ENCODE measurements at places on chromosomes 16 and 17.

- no peak for DNase-seq
Measured at GRCh38 chr17:13540546-13540945, 61.2 kb downstream of the HS3ST3A1 start.

DNA sequence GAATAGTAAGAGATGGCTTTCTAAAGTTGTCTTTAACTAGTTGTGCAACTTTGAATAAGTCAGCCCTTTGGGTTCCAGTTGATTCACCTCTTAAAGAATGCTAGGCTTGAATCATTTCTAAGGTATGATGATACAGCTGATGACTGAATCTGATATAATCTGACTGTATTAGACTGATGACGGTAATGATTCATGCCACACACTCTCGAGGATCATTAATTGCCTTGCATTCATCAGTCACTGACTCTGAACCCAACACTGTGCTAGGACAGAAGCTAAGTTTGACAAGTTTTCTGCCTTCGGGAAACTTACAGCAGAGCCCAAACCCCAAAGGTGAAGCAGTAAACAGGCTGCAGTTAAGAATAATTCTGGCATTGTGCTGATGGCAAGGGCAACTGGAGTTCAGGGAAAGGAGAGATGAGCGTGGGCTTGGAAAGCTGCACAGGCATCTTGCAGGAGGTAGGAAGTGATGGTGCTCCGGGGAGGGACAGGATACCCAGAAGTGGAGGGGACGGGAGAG is 25.8 kb downstream of the ASIC2 start:
- no peak for DNase-seq

- no peak for DNase-seq
Measured at GRCh38 chr16:64352246-64352645, 769.6 kb downstream of the CDH11 start.

GRCh38 chr16:48393485-48394354 is 8.5 kb upstream of the SIAH1 start:
- peak; percentile 64 for DNase-seq

DNA sequence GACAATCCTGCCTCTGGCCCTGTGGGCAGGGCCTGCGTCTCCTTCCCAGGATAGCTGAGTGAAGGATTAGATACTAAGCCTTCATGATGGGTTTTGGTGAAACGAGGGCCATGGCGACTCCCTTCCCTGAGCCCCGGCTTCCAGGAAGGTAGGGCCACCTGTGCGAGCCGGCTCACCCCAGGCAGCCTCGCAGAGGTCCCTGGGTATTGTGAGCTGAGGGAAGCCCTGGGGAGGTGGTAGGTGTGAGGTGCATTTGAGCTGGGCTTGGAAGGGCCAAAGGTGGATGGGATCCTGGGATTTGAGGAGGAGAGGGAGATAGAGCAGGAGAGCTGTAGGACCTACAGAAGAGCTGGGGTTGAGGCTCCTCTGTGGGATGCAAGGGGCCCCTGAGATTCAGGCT is 6.5 kb upstream of the P2RX1 start:
- no peak for DNase-seq

DNA sequence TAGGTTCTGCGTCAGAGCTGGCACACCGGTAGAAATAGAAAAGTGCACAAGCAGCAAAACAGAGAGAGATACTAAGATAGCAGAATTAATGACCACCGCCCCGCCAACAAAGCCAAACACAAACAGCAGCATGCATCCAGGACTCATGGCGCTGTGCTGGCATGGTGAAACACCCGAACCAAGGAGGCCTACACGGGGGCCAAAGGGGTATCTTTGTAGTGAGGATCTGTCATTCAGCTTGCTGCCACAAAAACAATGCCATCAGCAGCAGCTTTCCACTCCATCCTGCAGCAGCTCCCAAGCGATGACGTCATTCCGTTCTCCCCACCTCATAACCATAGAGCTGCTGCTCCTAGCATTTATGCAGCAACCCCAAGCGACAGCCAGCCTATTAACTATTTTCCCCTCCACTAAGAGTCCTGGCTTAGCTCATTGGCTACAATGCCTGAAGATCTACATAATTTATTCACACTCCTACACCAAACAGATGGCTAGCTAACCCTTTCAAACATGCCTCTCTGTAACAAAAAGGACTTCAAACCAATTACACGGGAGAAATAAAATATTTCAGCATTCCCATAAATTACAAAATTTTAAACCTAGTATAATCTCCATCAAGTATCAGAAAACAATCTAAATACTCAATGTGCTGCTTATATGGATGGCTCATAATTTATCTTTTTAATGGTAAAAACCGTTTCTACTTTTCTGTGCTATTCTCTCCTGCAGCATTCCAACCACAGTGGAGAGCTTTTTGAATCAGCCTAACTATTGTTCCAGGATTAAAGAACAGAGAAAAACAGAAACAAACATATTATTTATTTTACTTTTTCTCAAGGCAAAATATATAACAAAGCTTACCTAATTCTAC is 73.9 kb downstream of the SPAG9 start:
- DNase-seq: peak; percentile 97

GRCh38 chr17:7843257-7843535 is 9.2 kb downstream of the KDM6B start:
- no peak for DNase-seq

DNA sequence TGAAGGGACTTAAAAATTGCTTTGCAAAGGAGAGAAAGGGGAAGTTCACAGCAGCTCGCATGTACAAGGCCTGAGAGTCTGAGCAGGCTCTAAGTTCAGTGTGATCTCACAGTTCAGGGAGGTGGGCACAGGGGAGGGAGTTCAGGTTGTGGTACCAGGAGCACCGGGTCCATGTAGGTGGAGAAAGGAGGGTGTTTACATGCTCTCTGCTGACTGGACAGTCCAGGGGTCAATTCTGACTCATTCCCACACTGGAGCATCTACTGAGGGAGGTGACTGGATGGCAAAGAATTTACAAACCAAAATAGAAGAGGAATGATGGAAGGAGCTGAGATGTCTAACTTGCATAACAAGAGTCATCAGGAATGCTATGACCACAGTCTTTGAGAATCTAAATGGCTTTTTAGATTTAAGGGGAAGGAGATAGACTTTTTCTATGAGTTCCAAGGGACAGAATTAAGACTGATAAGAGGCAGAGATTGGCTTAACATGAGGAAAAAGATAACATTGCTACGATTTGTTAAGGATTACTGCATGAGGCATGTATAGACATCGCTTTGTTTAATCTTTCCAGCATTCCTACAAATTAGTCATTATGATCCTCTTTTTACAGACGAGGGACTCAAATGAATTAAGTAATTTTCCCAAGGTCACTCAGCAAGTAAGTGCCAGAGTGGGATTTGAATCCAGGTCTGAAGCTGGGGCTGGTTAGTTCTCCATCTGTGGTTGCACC is 29.9 kb downstream of the MIS12 start:
- DNase-seq: no peak

GRCh38 chr17:77184474-77184873 is 43.7 kb downstream of the SEC14L1 start:
- DNase-seq: no peak

DNA sequence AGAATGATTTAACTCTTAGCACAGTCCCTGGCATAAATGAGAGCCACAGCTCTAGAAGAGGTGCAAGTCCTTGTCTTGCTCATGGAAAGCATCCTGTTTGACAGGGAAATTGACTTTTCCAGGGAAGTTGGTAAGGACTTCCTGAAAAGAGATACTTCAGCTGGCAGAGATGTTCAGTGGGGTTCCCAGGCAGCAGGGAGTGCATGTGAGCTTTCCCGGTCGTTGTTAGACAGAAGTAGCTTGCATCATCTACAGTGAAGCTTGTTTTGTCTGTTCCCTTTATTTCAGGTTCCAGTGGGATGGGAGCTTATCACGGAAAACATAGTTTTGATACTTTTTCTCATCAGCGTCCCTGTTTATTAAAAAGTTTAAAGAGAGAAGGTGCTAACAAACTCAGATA is 22.9 kb downstream of the ALDH3A2 start:
- no peak for DNase-seq

GRCh38 chr17:67606896-67607604 is 110.7 kb upstream of the NOL11 start:
- no peak for DNase-seq

DNA sequence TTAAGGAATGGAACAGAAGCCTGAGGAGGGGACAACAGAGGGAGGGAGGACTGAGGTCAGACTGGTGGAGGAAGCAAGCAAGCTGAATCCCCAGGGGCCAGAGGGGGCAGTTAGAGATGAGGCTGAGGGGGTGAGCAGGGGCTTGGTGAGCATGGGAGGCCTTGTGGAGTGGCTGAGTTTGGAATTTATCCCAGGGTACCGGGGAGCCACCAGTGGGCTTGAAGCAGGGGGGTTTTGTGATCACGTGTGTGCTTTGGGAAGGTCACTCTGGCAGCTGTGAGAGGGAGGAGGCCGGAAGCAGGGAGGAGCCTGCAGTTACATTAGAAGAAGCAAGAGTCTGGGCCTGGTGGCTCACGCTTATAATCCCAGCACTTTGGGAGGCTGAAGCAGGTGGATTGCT is 9.8 kb upstream of the CTCF start:
- DNase-seq: no peak

DNA sequence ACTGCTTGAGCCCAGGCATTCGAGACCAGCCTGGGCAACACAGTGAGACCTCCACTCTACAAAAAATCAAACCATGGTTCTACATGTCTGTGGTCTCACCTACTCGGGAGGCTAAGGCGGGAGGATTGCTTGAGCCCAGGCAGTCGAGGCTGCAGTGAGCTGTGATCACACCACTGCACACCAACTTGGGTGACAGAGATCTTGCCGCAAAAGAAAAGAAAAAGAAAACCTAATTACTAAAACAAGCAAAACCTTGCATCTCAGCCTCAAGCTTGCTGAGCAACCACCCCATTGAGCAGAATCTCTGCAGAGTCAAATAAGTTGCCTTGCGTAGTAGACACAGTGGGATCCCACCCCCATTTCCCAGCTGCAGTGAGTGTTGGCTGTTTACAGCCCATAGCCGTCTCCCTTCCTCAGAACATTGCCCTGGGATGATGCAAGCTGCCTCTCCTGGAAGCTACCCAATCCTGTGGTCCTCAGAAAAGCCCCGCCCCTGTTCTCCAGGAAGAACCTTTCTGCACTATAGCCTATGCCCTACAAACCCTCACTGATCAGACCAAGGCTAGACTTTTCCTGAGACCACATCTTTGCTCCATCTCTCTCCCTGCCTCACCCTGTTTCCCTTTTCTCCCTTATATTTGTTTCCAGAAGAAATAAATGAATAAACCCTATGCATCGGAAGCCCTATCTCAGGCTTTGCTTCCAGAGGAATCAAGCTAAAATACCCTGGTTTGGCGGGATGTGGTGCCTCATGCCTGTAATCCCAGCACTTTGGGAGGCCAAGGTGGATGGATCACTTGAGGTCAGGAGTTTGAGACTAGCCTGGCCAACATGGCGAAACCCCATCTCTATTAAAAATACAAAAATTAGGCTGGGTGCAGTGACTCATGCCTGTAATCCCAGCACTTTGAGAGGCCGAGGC is 16.7 kb upstream of the ERN2 start:
- peak; percentile 47 for DNase-seq

DNA sequence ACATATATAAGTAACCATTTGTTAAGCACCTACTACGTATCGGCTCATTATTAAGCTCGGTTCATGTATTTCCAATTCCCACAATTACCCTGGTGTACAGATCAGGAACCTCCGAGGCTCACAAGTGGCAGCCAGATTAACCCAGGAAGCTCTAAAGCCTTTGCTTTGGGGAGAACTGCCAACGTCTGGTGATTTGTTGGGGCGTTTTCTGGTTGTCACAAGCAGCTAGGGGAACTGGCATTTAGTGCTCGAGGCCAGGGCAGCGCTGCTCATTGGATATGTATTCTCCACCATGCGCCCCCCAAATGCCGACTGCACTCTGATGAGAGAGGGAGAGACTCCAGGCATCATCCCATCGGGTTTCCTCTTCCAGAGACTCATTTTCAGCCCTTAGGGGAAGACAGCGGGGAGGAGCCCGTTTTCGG is 541 bp downstream of the ZNF18 start:
- peak; percentile 63 for DNase-seq

GRCh38 chr16:4345836-4346781 is 5.0 kb downstream of the PAM16 start:
- no peak for DNase-seq

GRCh38 chr17:52938623-52939230 is 780.2 kb upstream of the CA10 start:
- DNase-seq: peak; percentile 92

DNA sequence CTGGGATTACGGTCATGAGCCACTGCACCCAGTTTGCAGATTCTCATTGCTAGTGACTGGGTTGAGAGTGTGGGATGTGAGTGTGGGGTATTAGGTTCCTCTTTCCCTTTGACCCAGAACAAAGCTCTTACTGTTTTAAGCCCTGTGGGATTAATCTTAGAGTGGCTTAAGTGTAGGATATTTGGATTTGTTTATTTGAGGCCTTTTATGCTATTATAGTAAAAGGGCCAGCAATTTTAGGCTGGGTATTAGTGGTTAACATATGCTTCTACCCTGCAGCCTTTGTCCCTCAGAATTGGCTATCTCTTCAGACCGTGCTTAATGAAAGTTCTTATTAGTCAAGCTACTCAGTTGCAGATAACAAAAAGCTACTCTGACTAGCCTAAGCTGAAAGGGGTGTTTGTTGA is 3.2 kb downstream of the SGF29 start:
- DNase-seq: no peak

- no peak for DNase-seq
Measured at GRCh38 chr17:42337442-42337841, 49.1 kb downstream of the STAT5A start.

DNA sequence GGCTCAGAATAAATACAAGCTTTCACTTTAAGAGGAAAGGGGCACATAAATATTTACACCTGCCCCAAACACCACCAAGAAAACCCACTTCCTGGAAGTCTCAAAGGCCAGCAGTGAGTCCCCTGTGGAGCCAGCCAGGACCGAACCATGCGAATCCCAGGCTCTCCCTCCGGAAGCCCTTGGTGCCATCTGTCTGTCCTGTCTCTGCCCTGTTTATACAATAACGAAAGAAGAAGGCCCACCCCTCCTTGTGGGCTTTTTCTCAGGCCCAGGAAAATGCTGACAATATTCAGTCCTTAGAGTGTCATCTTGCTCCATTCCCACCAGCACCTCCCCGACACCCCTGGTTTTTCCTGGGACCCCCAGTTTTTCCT is 3.6 kb upstream of the SLC6A4 start:
- DNase-seq: no peak

DNA sequence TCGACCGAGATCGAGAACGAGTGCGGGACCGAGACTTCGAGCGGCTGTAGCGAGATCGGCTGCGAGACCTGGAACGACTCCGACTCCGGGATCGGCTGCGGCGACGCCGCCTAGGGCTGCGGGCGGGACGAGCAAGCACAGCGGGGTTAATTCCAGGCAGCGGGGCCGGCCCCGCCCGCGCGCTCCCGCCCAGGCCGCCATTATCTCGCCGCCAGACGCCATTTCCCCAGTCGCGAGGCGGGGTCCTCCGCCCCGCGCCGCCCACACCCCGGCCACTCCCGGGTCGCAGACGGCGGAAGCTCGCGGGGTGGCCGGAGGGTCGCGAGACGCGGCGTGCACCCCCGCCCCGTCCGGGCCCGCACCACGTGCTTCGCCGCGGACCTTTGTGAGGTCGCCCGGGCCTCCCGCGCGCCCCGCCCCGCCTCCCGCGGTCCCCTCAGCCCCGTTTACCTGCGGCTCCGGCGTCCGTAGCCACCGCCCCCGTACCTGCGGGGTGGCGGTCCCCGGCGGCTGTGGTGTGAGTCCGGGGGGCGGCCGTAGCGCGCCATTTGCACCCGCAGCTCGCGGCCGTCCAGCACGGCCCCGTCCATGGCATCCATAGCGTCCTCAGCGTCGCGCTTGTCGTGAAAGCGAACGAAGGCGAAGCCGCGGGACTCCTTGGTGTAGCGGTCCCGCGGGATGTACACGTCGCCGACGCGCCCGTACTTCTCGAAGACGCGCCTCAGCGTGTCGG is 616 bp downstream of the SRSF2 start:
- DNase-seq: peak; percentile 50

GRCh38 chr17:28338056-28338768 is 2.7 kb downstream of the TNFAIP1 start:
- DNase-seq: no peak

GRCh38 chr17:76727745-76728456 is 1.3 kb downstream of the METTL23 start:
- DNase-seq: no peak
